GM23248 (cell line): ENCODE measurements at places on chromosomes 1 and 21. TPM values are rescaled to one million over a fixed set of nuclear protein-coding genes. Genes with fewer than 3 reads are reported as not detected.

DNA sequence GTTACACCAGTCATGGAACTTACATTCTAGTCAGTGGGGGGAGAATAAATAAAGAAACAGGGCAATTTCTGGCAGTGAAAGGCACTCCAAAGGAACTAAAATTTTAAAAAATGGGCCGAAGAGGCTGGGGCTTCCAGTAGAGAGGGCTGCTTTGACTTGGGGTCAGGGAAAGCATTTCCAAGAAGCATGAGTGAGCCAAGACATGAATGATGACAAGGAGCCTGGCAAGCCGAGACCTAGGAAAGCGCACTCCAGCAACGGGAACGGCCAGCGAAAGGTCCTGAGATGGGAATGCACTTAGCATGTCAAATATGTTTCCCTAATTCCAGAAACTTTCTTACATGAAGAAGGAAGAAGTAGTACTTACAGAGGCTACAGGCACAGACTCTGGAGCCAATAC lies 95.4 kb upstream of the NGF start:
- H3K4me1 ChIP-seq = peaks cover 40% of the 10 kb centered on the region
- no peaks in the 10 kb centered on the region for H3K36me3 ChIP-seq

DPYD gene
- total RNA-seq = 70.7 and 75.5 TPM in 2 replicates

- DNase-seq = no peak
- H3K36me3 ChIP-seq = no peaks in the 10 kb centered on the region
- no peak overlapping the region for H3K27ac ChIP-seq
- no peak overlapping the region for H3K4me3 ChIP-seq
Measured at GRCh38 chr1:24961961-24962861, 32.1 kb upstream of the RUNX3 start.

GRCh38 chr1:55249646-55250398 lies 34.7 kb upstream of the USP24 start:
- no peaks in the 10 kb centered on the region for H3K27me3 ChIP-seq
- H3K27ac ChIP-seq = no peak overlapping the region
- H3K36me3 ChIP-seq = no peaks in the 10 kb centered on the region
- DNase-seq = no peak

NPR1 gene
- 0.25 TPM in 1 of 2 replicates, not detected in the other for total RNA-seq

- H3K27ac ChIP-seq = no peak within 1 kb of the TSS
- peak; percentile 66 for DNase-seq
- peak within 1 kb of the TSS; percentile 54 for H3K4me3 ChIP-seq
- H3K27me3 ChIP-seq = peaks cover 52% of the 10 kb centered on the region
- H3K4me1 ChIP-seq = peaks cover 6% of the 10 kb centered on the region; the same call in 1 of the 2 replicates
Measured at GRCh38 chr1:31239653-31240241, at the start of gene NKAIN1. TSS of gene NKAIN1 (minus strand) at chr1:31239887. CDS start at chr1:31239547, 340 bp downstream.
